Femur (tissue), 1 donor: ENCODE measurements at places on chromosomes 16 and 17.
A peak's percentile ranks its signal among the peaks of the same experiment; 100 is the strongest.

DNA sequence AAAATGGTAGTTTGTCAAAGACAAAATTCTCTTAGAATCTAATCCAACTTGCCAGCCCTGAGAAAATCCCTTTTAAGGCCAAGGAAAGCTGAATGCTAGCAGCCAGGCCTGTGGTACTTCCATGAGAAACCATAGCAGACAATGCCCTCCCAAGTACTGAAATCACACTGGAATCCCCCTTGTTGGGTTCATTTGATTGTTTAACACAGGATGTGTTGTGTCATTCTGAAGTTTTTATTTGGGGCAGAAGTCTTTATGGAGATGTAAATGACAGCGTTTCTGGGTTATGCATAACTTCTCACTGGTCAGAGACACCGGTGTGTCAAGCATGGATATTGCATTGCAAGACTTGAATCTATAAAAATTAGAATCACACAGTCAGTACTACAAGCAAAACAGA, 6.0 kb upstream of the ARL2BP start:
- no peak for DNase-seq

DNA sequence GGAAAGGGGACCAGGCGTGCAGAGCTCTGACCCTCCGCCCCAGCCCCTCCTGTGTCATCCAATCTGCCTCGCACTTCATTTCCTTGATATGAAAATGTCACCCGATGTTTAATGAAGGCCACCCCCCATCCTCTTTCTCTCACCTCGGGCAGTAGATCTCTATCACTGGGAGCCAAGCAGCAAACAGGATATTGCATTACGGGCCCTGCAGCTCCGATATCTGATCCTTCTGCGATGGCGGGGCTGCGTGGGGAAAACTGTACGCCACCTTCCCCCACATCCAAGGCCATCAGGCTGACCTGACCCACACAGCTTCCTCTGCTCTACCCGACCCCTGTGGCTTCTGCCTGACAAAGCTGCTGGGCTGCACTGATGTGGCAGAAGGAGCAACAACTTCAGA, 74.9 kb downstream of the DYNLRB2 start:
- DNase-seq, result no peak

DNA sequence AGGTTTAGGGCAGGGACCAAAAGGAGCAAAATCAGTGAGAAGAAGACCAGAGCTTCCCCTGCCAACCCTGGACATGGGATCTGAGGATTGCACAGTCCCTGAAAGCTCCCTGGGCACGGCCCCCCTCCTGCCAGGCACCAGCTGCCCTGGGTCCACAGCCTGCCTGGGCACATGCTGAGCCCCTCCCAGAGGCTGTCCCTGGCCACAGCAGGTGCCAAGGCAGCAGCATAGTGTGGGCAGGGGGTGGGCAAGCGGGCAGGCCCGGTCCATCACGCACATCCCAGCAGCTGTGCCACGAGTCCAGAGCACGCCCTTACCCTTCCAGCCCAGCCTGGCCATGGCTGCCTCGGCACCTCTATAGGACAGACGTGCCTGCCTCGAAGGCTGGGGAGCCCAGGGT, 12.7 kb downstream of the SCN4A start:
- DNase-seq, result peak; percentile 73

DNA sequence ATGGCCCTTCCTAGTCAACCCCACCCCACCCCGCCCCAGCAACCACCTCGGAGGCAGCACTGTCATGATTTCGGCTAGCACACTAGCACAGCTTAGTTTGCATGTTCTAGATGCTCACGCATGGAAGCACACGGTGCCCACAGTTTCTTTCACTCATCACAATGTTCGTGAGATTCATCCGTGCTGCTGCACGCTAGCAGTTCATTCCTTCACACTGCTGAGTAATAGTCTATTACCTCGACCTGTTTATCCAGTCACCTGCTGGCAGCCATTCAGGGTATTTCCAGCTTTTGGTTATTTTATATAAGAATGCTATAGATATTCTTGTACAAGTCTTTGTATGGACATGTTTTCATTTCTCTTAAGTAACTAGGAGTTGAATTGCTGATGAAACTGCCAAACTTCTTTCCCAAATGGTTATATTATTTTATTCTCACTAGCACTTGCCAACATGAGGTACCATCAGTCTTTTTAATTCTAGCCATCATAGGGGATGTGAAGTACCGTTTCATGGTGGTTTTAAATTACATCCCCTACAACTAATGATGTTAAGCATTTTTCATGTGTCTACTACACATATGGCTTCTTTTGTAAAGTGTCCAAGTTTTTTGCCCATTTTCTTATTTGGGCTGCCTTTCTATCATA, 75.7 kb downstream of the CYTH1 start:
- no peak for DNase-seq

DNA sequence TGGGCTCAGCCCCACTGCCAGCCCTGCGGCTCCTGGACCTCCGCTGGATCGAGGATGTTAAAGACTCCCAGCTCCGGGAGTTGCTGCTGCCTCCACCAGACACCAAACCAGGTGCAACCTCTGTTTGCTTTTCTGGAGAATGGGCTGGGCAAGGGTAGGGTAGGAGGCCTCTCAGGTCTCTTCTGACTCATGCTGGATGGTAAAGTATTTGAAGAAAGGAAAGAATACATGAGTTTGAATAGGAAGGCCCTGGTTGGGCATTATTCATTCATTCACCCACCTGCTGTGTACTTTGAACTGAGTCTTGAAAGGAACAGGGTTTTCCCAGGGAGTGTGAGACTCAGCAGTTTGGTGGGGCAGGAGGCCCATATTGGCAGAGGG, 6.5 kb upstream of the ORAI3 start:
- DNase-seq, result no peak

- no peak for DNase-seq
These were observed 51.5 kb downstream of the GPRC5B start for GRCh38 chr16:19833176-19833575.

GRCh38 chr16:26672206-26672605, 394.5 kb upstream of the C16orf82 start:
- DNase-seq, result no peak

DNA sequence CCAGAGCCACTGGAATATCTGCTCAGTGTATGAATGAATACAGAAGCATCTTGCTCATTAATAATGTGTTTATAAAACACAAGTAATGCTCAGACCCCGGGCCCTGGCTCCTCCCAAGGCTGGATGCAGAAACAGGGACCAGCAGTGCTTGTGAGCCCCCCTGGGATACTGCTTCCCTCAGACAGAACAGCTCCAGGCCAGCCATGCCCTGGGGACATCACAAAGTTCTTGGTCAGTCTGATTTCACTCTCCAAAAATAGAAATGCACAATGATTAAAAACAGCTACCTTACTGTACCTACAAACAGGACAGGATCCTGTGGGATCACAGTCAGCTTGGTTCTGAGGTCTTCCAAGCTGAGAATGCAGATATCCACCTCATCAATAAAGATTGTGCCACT, 68.2 kb downstream of the ABCC12 start:
- DNase-seq, result no peak
